ELR (cell line): ENCODE measurements at places on chromosomes 7 and 10.

GRCh38 chr7:28695300-28696295 lies 262.5 kb downstream of the TRIL start:
- DNase-seq = no peak

- no peak for DNase-seq
Observed at GRCh38 chr10:64619102-64619501, 1097.9 kb downstream of the REEP3 start.

GRCh38 chr7:63117-63480 lies 129.3 kb upstream of the FAM20C start:
- DNase-seq = no peak

- peak; percentile 34 for DNase-seq
Observed at GRCh38 chr10:98790817-98791216, 344.1 kb upstream of the HPS1 start.

GRCh38 chr7:70856901-70857630 lies 274.9 kb upstream of the GALNT17 start:
- DNase-seq = peak; percentile 55

DNA sequence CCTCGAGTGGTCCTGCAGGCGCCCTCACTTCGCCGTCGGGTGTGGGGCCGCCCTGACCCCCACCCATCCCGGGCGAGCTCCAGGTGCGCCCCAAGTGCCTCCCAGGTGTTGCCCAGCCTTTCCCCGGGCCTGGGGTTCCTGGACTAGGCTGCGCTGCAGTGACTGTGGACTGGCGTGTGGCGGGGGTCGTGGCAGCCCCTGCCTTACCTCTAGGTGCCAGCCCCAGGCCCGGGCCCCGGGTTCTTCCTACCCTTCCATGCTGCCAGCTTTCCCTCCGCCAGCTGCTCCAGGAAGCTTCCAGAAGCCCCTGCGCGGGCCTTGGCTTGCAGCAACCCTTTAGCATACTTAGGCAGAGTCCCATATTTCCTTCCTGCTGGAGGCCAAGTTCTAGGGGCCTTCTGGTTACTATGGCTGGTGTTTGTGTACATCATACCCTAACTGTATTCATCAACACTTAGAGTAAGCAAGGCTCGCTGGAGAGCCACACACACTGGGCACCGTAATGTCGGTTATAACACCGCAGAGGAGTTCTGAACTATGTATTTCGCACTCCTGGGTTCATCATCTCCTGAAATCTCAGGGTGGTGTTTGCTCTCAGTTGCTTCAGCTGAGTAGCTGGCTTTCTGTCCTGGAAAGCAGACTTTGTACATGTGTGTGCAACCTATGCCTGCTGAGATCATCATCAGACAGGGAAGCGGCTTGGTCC lies 471 bp downstream of the MGMT start:
- peak; percentile 23 for DNase-seq

DNA sequence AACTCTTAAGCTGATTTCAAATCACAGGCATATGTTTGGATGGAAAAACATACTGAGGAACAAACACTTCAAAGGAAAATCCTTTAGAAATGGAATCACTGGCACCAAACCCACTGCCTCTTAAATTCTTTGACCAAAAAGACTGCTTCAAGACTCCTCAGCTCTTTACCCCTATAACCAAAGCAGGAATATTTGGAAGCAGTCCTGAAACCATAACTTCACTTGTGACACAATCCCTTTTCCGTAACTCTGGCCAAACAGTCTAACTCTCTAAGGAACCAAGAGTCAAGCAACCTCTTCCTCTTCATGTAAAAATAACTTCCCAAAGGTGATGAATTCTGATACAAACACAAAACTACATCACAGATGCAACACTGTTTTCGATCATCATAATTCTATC lies 104.3 kb downstream of the MTERF1 start:
- no peak for DNase-seq
